NCI-H1105 treated with DMSO at 0.1 percent for 48 hours (cell line): ENCODE measurements at places on chromosomes 2 and 18.
A peak's percentile ranks its signal among the peaks of the same experiment; 100 is the strongest.

- peak; percentile 59 for DNase-seq
Measured at GRCh38 chr2:42925742-42926433, 133.5 kb upstream of the HAAO start.

- no peak for DNase-seq
Measured at GRCh38 chr18:3493501-3494244, 43.7 kb downstream of the TGIF1 start.

GRCh38 chr2:173934895-173935294 is 30.3 kb downstream of the SP3 start:
- peak; percentile 36 for DNase-seq

DNA sequence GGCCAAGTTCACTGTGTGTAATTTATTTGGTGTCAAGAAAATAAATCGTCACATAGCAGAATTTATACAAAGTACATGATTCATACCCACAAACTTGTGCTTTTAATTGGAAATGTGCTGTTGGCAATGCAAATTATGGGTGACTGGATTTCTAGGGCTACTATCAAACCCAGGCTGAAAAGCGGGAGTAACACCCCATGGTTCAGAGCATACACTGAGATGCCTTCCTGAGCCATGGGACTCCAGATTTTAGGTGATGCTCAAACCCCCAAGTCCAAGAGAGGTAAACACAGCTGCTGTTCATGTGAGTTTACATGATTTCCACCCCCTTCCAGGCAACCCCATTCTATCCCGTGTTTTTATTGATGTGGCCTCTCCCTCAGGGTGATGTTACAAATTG is 565.9 kb upstream of the ID2 start:
- peak; percentile 55 for DNase-seq

DNA sequence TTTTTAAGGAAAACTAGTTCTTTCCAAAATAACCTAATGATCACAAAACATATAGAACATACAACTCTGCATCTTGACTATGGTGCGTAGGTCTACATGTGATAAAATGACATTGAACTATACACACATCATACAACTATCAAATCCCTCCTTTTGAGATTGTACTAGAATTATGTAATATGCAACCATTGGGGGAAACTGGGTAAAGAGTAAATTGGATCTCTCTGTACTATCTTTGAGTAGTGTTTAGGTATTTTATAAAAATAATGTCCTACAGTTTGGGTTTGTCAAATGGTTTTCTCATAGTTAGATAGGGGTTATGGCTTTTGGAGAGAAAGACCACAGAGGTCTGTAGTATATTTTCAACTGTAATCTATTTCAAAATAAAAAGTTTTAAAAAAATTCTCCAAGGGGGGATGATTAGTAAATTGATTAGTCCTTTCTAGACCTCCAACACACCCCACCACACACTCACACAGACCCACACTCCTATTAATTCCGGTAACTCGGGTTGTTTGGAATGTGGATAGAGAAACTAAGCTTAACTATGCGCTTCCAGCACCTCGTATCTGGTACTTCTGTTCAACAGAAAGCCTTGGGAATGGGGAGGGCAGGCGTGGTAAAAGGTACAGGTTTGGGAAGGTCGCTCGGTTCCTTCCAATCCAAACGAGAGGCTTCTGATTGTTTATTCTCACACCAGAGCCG is 695 bp upstream of the BIRC6 start:
- DNase-seq: no peak

GRCh38 chr2:64402876-64403275 is 51.1 kb upstream of the LGALSL start:
- no peak for DNase-seq

DNA sequence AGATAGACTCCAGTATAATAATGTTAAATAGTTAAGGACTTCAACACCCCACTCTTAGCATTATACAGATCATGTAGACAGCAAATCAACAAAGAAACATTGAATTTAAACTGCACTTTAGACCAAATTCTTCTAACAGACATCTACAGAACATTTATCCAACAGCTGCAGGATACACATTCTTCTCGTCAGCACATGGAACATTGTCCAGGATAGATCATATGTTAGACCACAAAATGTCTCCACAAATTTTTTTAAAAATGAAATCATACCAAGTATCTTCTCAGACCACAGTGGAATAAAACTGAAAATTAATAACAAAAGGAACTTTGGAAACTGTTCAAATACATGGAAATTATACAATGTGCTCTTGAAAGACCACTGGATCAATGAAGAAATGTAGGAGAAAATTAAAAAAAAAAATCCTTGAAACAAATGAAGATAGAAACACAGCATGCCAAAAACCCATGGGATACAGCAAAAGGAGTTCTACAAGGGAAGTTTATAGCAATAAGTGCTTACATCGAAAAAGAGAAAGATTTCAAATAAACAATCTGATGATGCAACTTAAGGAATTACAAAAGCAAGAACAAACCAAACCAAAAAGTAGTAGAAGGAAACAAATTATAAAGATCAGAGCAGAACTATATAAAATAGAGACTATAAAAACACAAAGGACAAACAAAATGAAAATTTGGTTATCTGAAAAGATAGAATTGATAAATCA is 12.3 kb upstream of the SPP2 start:
- no peak for DNase-seq

- no peak for DNase-seq
Measured at GRCh38 chr2:142724186-142724585, 153.3 kb upstream of the KYNU start.

GRCh38 chr18:44562986-44563385 is 117.7 kb upstream of the SETBP1 start:
- DNase-seq: no peak

GRCh38 chr2:63484901-63485300 is 103.4 kb downstream of the WDPCP start:
- DNase-seq: no peak

DNA sequence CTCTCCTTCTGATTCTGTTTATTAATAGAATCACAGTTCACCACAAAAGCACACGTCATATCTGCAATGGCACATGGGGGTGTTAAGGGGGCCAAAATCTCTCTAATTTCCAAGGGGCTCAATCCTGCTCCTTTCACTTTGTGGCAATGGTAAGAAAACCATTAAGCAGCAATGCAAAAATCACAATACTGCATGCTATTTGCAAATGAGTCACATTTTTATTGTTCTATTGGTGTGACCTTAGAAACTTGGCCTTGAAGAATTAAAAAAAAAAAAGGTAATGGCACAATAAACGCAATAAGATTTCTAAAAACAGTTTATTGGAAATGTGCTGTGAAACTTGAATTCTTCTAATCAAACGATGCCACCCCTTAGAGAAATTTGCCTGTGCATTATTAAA is 251.5 kb downstream of the ZNF521 start:
- DNase-seq: no peak

DNA sequence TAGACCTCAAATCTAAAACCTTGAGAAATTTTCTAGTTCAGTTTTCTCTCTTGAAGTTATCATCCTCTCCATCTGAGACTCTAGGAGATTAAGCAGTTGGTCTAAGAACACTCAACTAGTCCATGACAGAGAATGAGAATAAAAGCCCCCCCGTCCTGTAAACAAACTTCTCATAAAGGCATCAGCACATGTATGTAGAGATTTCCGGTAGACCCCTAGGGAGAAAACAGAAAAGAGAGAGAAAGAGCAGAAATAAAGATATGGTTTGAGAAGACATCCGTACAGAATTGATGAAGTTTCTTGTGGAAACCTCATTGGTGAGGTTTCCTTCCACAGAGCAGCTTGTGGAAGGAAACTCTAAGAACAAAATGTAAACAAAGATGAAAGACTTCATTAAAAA is 3.2 kb upstream of the GPR155 start:
- no peak for DNase-seq

DNA sequence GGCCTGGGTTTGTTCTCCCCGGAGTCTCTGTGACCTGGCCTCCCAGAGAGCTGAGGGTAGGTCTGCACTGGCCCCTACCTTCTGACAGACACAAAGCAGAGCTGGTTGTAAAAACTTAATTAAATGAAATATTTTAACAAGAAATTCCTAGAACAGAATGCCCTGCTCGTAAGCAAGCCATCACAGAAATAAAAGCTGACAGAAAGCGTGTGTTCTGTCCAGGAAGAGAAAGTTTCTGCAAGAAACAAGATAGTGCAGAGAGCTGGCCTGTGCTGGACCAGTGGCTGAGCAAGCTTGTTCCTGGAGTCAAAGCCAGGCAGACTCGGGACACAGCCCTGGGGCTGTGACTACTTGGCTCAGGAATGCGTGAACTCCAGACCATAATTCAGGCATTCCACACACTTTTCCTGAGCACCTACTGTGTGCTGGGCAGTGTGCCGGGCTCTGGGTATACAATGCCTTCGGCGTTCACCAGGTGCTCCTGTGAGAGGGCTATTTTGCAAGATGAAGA is 51.6 kb downstream of the APOB start:
- no peak for DNase-seq

- no peak for DNase-seq
Measured at GRCh38 chr2:26193578-26194231, 20.8 kb downstream of the GAREM2 start.

DNA sequence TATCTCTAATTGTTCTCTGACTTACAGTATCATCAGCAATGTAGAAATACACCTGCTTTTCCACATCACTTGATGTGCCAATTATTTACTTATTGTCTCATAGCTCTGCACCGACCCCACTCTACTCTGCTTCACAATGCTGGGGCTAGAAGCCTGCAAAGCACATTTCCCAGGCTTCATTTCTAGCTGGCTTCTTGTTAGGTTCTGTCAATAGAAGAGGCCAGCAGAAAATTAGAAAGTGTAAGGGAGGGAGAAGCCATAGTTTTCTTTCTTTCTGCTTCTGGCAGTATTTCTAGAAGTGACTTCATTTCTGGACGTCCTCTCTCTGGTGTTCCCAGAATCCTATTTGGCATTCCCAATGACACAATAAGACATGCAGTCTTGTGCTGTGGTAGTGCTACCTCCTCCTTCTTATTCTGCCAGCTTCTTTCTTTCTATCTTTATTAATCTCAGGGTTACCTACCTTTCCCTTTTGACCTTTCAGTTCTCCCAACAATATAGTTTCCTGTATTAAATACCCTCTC is 12.5 kb upstream of the TANC1 start:
- no peak for DNase-seq

- no peak for DNase-seq
Measured at GRCh38 chr2:209114588-209115240, 309.1 kb upstream of the MAP2 start.

GRCh38 chr2:143158551-143159485 is 29.6 kb downstream of the ARHGAP15 start:
- DNase-seq: no peak

- peak; percentile 66 for DNase-seq
Measured at GRCh38 chr2:130755256-130756052, at the start of gene AMER3. AMER3 (plus strand) TSS chr2:130755540; CDS start chr2:130762073, 6,533 bp downstream.

- DNase-seq: peak; percentile 71
Measured at GRCh38 chr18:48475635-48476549, 62.9 kb upstream of the CTIF start.

DNA sequence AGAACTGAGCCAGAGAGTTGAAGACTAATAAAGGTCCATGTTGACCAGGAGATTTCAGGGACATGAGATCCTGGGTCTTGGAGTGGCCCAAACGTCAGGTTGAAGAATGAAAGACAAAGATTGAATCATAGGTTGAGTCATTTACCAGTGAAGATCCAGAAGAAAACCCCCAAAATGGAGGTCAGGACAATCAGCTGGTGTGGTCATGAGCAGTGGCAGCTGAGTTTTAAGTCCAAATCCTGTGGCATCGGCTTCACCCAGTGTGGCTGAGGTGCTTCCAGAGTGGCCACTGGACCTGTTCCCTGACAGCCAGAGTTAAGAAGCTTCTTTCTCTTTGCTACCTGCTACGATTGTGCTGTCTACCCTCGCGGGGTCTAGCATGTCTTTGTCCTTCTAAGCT is 234.0 kb downstream of the BCL2 start:
- DNase-seq: no peak

DNA sequence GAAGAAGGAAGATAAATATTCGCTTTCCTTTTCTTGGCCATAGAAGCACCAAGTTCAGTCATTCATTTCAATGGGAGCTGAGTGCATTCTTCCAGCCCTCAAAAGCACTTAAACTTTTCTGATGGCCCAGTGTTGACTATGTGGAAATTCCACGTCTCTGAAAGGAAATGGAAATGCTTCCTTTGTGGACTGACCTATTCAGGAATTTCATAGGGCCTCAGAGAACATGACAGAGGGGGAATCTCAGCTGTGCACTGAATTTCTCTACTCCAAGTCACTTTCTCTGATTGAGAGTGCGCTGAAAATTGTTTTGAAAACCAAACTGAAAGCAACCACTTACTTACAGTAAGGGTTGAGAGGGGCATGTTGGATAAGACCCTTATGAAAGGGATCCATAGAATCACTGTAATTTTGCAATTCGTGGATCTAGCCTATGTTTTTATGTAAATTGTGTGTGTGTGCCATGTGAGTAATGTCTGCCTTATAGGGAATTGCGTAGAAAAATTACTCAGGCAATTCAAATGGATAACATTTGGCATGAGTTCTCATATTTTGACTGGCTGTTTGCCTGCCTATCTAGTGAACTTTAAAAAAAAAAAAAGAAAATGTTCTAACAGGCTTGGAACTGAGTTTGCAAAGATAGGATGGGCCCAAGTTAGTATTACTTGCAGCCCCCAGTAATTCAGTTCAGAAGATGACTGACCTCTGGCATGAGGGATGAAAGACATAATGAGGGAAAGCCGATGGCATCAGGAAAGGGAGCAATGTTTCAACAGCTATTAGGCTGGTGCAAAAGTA is 437.0 kb downstream of the PTPRM start:
- no peak for DNase-seq

GRCh38 chr2:100810603-100811145 is 9.3 kb upstream of the NPAS2 start:
- DNase-seq: no peak

DNA sequence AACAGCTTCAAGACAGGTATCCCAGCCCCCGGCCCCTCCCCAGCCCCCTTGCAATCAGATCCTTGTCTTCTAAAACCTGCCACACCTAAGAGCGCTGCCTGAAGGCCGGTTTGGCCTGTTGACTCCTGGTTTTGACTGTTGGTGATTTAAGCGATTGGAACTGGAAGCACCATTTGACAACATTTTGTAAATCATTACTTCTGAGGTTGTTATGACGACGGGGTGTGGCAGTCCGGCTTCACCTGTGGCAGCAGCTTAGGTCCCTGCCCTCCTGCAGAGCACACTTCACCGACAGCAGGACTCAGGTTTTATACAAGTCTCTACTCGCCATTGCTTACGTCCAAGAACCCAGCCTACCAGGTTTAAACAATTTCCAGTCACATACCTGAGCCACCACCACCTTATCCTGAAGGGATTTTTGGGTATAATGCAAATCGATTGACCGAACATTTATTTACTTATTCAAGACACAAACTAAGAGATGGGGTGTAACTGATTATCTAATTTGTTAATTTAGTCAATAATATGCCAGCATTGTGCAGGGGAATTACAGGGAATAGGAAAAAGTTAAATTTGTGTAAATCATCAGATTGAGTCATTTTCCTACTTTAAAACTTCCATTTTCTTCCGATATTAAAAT is 707 bp upstream of the DGUOK start:
- DNase-seq: no peak

- DNase-seq: no peak
Measured at GRCh38 chr18:74234326-74235171, 57.2 kb downstream of the CYB5A start.
